Stomach (tissue), 19 donors: ENCODE measurements at places on chromosomes 1 and 21. TPM values are rescaled to one million over a fixed set of nuclear protein-coding genes. Genes with fewer than 3 reads are reported as not detected.

- H3K27ac ChIP-seq, result no peak overlapping the region
- H3K27me3 ChIP-seq, result no peaks in the 10 kb centered on the region
- H3K4me1 ChIP-seq, result no peaks in the 10 kb centered on the region
Observed at GRCh38 chr1:24972221-24972914, 42.3 kb upstream of the RUNX3 start.

Gene LENEP
- total RNA-seq, result 11.6 TPM

Gene CLCNKA
- 16.1 TPM for total RNA-seq

DNA sequence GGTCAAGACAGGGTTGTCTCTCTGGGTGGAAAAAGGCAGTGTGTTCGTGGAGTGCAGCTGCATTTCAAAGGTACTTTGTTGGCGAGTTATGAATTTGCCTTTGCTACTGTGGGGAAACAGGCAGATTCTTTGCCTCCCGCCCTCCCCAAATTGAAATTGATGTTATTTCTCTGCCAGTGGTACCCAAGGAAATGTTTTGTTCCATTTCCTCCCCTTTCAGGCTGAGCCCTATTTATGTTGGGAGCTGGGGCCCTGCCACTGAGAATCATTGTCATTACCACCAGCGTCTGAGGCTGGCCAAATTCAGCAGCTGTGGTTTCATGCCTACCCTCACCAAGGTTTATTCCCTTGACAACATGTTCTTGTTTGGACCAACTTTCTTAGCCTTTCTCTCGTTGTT, 48.5 kb upstream of the OLIG2 start:
- no peak overlapping the region for H3K27ac ChIP-seq
- no peaks in the 10 kb centered on the region for H3K4me1 ChIP-seq

Gene RIIAD1
- total RNA-seq, result not detected

Gene FCN3
- total RNA-seq, result not detected

DNA sequence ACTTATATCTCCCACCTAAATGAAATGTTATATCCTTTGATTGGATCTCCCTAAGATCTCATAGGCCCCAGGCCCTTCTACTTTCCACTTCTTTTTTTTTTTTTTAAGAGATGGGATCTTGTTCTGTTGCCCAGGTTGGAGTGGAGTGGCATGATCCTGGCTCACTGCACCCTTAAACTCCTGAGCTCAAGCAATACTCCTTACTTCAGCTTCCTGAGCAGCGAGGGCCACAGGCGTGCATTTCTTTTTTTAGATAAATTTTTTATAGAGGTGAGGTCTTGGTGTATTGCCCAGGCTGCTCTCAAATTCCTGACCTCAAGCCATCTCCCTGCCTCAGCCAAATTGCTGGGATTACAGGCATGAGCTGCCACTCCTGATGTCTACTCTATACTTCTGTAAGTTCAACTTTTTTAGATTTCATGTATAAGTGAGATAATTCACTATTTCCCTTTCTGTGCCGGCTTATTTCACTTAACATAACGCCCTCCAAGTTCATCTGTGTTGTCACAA, 987.5 kb upstream of the NCAM2 start:
- no peaks in the 10 kb centered on the region for H3K27me3 ChIP-seq
- no peak for DNase-seq
- H3K4me3 ChIP-seq, result no peak overlapping the region

DNA sequence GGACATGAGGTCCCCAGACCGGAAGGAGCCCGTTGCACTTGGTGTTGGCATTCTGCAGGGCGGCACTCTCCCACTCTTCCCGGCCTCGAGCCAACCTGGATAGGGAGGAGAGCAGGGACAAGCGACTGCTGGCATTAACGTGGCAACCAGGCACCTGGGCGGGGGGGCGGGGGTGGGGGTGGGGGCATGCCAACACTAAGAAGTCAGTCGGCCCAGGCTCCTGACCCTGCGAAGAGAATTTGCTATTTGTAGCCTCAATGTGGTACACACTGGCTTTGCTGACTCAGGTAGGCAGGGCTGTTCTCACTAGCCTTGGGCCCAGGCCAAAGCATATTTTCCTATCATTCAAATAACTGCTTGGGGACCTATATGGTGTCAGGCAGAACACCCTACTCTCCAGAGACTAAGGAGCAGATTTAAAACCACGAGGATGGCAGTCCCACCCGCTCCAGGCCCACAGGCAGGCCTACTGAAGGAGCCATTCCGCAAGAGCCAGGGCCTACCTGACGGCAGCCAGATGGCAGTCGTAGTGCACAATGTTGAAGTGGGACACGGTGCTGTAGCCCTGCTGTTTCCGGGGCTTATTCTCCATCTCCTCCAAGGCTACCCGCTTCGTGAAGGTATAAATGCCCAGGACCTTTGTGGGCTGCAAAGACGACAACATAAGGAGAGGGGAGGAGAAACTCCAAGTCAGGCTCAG, 123.7 kb downstream of the UBR4 start:
- DNase-seq, result peak; percentile 82
- peak overlapping the region; percentile 59 for H3K27ac ChIP-seq
- peaks cover 100% of the 10 kb centered on the region for H3K36me3 ChIP-seq
- H3K27me3 ChIP-seq, result no peaks in the 10 kb centered on the region
- H3K4me1 ChIP-seq, result peaks cover 14% of the 10 kb centered on the region

DNA sequence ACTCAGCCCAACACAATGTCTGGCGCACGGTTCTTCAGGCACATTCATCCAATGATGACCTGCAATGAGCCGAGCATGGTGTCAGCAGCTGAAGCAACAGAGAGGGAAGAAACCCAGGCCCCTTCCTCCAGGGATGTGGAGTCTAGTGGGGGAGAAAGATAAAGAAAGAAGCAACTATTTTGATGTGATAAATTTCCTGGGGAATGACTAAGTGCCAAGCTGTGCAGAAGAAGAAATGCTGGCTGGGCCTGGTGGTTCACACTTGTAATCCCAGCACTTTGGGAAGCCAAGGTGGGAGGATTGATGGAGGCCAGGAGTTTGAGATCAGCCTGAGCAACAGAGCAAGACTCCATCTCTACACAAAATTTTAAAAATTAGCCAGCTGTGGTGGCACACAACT, 561.8 kb downstream of the KIF26B start:
- H3K4me3 ChIP-seq, result no peak overlapping the region
- H3K4me1 ChIP-seq, result no peaks in the 10 kb centered on the region
- no peak overlapping the region for H3K27ac ChIP-seq
- no peak for DNase-seq
- H3K36me3 ChIP-seq, result no peaks in the 10 kb centered on the region

DNA sequence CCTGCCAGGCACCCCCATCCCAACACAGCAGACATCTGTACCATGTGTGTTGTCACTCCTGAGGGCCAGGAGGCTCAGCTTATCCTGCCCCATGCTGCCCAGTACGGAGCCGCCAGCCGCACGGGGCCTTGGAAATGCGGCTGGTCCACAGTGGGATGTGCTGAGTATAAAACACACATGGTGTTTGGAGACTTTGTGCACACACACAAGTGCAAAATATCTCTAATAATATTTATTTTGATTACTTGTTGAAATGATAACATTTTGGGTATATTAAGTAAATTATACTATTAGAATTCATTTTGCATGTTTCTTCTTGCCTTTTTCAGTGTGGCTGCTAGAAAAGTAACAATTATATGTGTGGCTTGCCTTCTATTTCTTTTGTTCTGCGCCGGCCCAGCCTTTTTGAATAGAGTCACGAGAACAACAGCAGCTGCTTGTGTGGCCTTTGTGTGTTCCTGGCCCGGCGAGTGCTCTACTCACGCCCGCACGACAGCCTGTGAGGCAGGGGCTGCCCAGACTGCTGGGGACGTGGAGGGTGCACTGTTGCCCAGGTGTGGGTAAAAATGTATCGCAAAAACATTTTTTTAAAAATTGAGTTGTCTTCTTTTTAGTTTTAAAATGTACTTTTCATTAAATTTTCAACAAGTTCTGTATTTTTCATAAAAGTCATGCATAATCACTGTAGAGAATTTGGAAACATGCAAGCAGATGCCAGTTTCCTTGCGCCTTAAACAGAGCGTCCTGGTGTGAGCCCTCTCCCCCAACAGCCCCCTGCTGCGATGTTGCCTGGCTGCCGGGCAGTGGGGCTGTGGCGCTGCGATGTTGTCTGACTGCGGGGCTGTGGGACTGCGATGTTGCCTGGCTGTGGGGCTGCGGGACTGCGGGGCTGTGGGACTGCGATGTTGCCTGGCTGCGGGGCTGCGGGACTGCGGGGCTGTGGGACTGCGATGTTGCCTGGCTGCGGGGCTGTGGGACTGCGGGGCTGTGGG, 35.5 kb downstream of the COQ8A start:
- peak overlapping the region; percentile 89 for H3K27ac ChIP-seq
- H3K36me3 ChIP-seq, result peaks cover 6% of the 10 kb centered on the region
- H3K4me3 ChIP-seq, result peak overlapping the region; percentile 22
- H3K4me1 ChIP-seq, result peaks cover 44% of the 10 kb centered on the region

- H3K27me3 ChIP-seq, result no peaks in the 10 kb centered on the region
- H3K4me1 ChIP-seq, result peaks cover 24% of the 10 kb centered on the region
- peaks cover 32% of the 10 kb centered on the region for H3K36me3 ChIP-seq
- H3K27ac ChIP-seq, result no peak overlapping the region
Observed at GRCh38 chr1:33272509-33272908, 16.2 kb downstream of the ZNF362 start.

DNA sequence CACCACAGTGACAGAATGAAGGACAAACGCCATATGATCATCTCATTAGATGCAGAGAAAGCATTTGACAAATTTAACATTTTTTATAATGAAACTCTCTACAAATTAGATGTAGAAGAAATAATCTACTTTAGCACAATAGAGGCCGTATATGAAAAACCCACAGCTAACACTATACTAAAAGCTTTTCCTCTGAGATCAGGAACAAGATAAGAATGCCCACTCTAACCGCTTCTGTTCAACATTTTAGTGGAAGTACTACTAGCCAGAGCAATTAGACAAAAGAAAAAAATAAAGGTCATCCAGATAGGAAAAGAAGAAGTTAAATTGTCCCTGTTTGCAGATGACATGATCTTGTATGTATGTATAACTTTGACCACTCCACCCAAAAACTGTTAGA, 109.7 kb downstream of the SLC35F3 start:
- no peaks in the 10 kb centered on the region for H3K27me3 ChIP-seq
- H3K36me3 ChIP-seq, result no peaks in the 10 kb centered on the region
- no peak overlapping the region for H3K4me3 ChIP-seq
- H3K27ac ChIP-seq, result no peak overlapping the region
- DNase-seq, result no peak
- H3K4me1 ChIP-seq, result no peaks in the 10 kb centered on the region

DNA sequence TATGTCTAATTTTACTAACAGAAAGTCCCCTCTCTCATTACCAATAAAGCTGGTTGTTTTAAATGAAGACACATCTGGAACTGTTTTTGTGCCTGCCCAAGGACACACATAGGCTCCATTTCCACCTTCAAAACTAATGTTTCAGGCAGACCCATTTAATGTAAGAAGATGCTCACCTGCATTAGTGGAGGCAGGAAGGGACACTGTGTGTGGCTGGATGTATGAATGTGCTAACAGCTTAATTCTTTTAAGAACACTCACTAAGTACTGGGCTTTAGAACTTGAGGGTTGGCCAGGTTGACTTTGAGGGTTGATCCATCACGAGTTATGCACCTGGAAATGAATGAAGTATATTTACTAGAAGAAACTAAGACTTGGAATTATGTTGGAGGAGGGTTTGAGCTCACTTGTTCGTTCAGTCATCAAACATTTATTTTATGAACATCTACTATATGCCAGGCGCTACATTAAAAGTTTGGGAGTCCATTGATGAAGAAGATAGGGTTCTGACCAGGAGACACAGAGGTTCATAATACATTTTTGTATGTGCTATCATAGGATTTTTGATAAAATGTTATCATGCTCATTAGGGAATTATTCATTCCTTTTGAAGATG, 5.4 kb downstream of the JUN start:
- H3K27ac ChIP-seq, result peak overlapping the region; percentile 99
- H3K36me3 ChIP-seq, result no peaks in the 10 kb centered on the region
- H3K27me3 ChIP-seq, result no peaks in the 10 kb centered on the region
- peaks cover 10% of the 10 kb centered on the region for H3K4me1 ChIP-seq
- no peak overlapping the region for H3K4me3 ChIP-seq

Gene PTGER3
- 44.3 TPM for total RNA-seq

Gene DYNLT4
- total RNA-seq, result not detected

DNA sequence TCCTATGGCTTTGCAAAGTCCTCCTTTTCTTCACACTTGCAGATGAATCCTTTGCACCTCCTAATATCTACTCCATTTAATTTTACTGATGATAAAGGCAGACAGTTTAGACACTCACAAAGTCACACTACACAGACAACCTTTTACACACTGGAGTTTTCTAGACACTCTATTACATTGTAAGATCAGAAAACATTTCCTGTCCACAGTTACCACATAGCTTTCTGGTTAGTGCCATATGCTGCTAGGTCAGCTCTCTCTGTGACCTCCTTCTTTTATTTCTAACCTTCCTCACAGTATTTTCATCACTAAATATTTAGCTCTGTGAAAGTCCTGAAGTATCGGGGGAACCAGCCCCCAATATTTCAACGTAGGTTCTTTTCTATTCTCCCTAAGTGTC, 5.1 kb downstream of the SH2D1B start:
- H3K27me3 ChIP-seq, result no peaks in the 10 kb centered on the region
- no peak overlapping the region for H3K27ac ChIP-seq
- H3K36me3 ChIP-seq, result no peaks in the 10 kb centered on the region
- H3K4me1 ChIP-seq, result no peaks in the 10 kb centered on the region
- no peak for DNase-seq

Gene CCDC185
- total RNA-seq, result not detected

Gene CFHR5
- not detected for total RNA-seq

Gene CBR3
- 4.7 TPM for total RNA-seq

Gene LDLRAD1
- total RNA-seq, result not detected

Gene FAM72B
- total RNA-seq, result not detected

DNA sequence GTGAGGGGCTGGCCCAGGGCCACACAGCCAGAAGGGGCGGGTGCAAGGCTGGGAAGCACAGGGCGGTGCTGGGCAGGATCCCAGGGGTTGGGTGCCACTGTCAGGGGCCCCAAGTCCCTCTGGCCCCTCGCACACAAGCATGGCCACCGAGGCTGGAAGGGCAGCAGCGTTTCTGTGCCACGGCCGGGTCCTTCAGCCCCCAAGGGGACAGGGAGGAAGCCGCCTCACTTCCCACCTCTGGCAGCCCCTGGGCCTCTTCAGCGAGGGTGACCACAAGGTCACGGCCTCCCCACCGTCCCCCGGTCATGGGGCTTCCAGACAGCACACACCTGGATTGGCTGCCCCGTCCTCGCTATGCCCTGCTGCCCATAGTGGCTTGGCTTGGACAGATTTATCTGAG, 77.1 kb upstream of the TTC34 start:
- H3K4me1 ChIP-seq, result peaks cover 14% of the 10 kb centered on the region
- H3K27me3 ChIP-seq, result peaks cover 7% of the 10 kb centered on the region
- DNase-seq, result no peak

GRCh38 chr1:4971666-4972065, 317.3 kb downstream of the AJAP1 start:
- H3K27ac ChIP-seq, result no peak overlapping the region
- H3K27me3 ChIP-seq, result no peaks in the 10 kb centered on the region
- no peak for DNase-seq
- H3K4me3 ChIP-seq, result no peak overlapping the region
- H3K4me1 ChIP-seq, result no peaks in the 10 kb centered on the region

DNA sequence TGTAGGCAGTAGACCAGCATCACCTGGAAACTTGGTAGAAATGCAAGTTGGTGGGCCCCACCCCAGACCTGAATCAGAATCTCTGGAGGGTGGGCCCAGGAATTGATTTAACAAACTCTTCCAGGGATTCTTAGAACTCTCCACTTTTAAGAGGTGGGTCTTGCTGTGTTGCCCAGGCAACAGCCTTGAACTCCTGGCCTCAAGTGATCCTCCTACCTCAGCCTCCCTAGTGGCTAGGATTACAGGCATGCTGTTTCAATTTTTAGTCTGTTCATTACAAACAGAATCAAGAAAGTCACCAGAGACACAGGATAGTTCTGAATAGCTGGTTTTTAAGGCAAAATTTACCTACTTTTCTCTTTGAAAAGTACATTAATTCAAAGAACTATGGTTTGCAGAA, 31.2 kb downstream of the NCF2 start:
- H3K4me1 ChIP-seq, result no peaks in the 10 kb centered on the region
- DNase-seq, result no peak
- H3K27me3 ChIP-seq, result no peaks in the 10 kb centered on the region
- peaks cover 65% of the 10 kb centered on the region for H3K36me3 ChIP-seq
- no peak overlapping the region for H3K4me3 ChIP-seq

Gene RNU1-3
- total RNA-seq, result under 0.01 TPM
